Right ventricle myocardium superior (tissue), 1 donor: ENCODE measurements at places on chromosomes 6 and 20. TPM values are rescaled to one million over a fixed set of nuclear protein-coding genes. Genes with fewer than 3 reads are reported as not detected.

Gene PHACTR1
- total RNA-seq: 114 TPM

Gene WFDC2
- total RNA-seq: 1.0 TPM

Gene SIRPB2
- 3.1 TPM for total RNA-seq

Gene ZNF334
- 0.40 TPM for total RNA-seq

Gene COL11A2
- total RNA-seq: 0.94 TPM

Gene NKAIN4
- total RNA-seq: not detected

Gene C6orf163
- total RNA-seq: 1.6 TPM

Gene TMEM151B
- not detected for total RNA-seq

Gene PERP
- total RNA-seq: 42.1 TPM

Gene LGSN
- total RNA-seq: not detected

Gene PRICKLE4
- total RNA-seq: 4.0 TPM

Gene PREX1
- 10.3 TPM for total RNA-seq

Gene KCNK16
- not detected for total RNA-seq

Gene PARD6B
- 4.7 TPM for total RNA-seq

Gene GINS1
- total RNA-seq: 0.46 TPM

Gene BMP7
- total RNA-seq: 23.2 TPM

Gene TRIM31
- total RNA-seq: not detected

Gene TBXT
- not detected for total RNA-seq

Gene BEND3
- total RNA-seq: 1.5 TPM

Gene TPD52L1
- total RNA-seq: 43.5 TPM

Gene BPI
- total RNA-seq: 0.11 TPM

Gene GNMT
- total RNA-seq: 2.3 TPM

Gene PTCRA
- total RNA-seq: not detected

Gene POPDC3
- total RNA-seq: 50.1 TPM

Gene LST1
- total RNA-seq: 5.5 TPM
